ENCODE measurements at places on chromosomes 1 and 21.
A peak's percentile ranks its signal among the peaks of the same experiment; 100 is the strongest.

GRCh38 chr1:234619071-234619480 is 9.1 kb upstream of the IRF2BP2 start:
- no peak for DNase-seq

DNA sequence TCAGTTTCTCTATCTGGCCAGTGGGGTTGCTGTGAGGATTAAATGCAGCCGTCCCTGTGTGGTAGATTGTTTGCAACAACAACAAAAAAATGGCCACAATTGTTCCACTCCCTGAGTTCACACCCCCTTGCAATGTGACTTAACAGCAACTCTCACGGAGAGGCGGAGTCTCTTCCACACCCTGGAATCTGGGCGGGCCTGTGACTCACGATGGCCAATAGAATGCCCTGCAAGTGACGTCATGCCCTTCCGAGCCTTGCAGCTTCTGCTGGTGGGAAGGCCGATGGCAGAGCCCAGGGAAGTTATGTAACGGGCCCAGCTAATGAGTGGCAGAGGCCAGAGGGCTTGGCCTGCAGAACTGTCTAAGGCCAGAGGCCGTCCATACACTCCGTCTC is 87.9 kb downstream of the RIPK4 start:
- DNase-seq: peak; percentile 90

GRCh38 chr1:32413507-32414185 is 19.4 kb upstream of the BSDC1 start:
- DNase-seq: no peak

GRCh38 chr1:180691322-180691913 is 59.6 kb downstream of the XPR1 start:
- DNase-seq: no peak

DNA sequence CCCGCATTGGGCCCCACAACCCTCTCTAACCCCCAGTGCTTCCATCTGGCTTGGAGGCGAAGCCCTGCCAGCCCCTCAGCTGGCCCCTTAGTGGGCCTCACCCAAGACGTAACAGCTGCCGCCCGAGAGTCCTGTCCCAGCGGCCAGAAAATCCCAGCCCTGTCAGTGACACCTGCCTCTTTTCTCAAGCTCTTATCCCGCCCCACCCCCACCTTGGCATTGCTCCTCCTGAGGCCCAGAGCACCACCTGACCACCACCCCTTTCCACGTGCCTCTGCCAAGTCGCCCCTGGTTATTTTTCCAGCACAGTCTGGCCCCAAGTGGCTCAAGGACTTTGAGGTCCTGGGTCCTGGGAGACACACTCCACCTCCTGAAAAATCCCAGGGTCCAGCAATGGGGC is 5.9 kb upstream of the CTRC start:
- DNase-seq: no peak

GRCh38 chr1:205285381-205286101 is 36.0 kb downstream of the NUAK2 start:
- no peak for DNase-seq

GRCh38 chr1:244664353-244664752 is 11.4 kb downstream of the DESI2 start:
- no peak for DNase-seq
